ENCODE measurements at places on chromosomes 3 and 15.
A peak's percentile ranks its signal among the peaks of the same experiment; 100 is the strongest.

- DNase-seq = peak; percentile 52
These were observed 34.0 kb downstream of the LYZL4 start for GRCh38 chr3:42376344-42376798.

GRCh38 chr3:194384156-194384555, 14.6 kb upstream of the LRRC15 start:
- DNase-seq = no peak

DNA sequence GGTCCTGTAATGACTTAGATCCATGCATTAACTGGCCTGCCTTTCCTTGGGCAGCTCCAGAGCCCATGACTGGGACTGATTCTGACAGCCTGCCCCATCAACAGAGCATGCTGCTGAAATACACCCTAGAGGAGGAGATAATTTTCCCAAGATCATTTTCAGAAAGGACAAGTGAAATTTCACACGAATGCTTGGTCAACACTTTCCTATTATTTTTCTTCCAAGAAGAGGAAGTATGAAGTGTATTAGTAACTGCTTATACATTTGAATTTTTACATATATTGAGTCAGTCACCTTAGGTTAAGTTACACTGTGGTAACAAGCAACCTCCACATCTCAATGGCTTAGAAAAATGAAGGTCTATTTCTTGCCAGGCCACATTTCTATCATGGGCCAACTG, 9.7 kb upstream of the NMNAT3 start:
- DNase-seq = no peak

GRCh38 chr15:70314018-70314354, 216.3 kb upstream of the TLE3 start:
- no peak for DNase-seq

DNA sequence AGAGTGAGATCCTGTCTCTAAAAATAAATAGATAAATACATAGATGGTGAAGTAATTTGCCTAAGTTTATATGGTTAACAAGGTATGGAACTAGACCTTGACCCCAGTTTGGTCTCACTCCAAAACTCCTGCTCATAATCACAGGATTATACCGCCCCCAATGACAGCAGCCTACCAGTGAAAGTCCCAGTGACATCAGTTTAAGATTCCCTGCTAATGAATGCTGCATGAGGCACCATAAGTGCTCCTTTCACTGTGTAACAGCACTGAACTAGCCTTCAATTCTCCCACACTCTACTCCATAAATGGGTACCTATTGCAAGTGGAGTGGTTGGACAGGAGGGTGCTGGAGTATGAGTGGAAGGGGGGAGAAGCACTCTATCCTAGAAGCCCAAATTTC, 23.7 kb upstream of the THSD4 start:
- no peak for DNase-seq

DNA sequence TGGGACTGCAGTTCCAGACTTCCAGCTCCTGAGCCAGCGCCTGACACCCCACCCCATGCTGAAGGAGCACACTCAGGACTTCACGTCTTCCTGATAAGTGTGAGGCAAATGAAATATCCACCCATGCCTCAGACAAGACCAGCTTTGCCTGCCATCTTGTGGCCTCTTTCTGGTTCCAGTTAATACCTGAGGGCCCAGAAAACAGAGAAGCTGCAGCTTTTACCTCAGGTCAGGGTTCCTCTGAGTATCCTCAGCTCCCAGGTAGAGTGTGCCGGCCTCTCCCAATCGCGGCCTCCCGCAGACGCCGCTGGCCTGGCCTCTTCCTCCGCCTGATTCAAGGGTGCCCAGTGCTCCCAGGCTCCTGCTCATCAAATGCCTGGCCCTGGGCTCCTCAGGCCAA, 5.1 kb upstream of the KLHL6 start:
- peak; percentile 74 for DNase-seq

- DNase-seq = no peak
These were observed 667.9 kb upstream of the SGO1 start for GRCh38 chr3:20853890-20854289.

DNA sequence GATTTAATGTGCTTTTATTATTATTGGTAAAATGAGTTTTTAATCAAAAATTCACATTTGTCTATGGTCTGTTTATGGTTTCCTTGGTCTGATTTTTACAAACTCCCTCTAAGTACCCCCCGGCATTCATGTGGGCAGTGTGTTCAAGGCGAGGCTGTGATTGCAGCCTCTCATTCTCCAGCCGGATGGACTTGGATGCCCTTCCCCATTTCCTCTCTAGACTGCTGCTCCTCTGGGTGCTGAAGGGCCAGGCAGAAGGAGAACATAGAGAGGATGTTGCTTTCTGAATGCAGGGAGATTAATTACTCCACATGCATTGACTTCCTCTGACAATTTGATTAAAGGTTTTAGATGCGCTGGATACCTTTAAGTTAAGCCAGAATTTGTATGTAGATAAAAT, 3.9 kb upstream of the TMC3 start:
- no peak for DNase-seq

DNA sequence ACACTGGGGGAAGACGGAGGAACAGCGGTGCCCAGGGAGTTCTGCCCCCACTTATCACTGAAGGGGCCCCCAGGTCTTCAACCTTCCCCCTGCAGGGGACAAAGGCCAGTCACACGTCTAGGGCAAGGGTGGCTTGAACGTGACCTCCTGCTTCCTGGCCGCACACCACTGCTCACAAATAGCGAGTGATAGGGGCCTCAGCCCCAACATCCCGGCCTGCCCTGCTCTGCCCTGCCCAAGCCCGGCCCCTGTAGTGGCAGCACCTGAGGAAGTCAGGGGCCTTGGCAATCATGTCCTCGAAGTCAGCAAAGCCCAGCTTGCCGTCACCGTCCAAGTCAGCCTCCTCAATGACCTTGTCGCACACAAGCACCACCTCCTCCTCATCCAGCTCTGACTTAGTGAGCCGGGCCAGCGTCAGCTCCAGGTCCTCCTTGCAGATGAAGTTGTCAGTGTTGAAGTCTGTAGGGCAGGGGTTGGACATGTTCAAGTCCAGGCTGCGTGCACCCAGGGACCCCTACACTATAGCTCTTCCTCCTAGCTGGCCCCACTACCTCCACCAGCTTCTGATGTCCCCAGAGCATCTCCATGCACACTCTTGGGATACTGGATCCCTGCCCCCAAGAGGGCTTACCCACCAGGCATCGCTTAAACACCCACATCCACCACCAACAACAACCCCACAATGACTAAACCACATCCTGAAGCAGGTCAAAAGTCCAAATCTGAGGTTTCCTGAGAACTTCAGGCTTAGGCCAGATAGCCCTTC, 13.3 kb downstream of the SH2D7 start:
- no peak for DNase-seq

DNA sequence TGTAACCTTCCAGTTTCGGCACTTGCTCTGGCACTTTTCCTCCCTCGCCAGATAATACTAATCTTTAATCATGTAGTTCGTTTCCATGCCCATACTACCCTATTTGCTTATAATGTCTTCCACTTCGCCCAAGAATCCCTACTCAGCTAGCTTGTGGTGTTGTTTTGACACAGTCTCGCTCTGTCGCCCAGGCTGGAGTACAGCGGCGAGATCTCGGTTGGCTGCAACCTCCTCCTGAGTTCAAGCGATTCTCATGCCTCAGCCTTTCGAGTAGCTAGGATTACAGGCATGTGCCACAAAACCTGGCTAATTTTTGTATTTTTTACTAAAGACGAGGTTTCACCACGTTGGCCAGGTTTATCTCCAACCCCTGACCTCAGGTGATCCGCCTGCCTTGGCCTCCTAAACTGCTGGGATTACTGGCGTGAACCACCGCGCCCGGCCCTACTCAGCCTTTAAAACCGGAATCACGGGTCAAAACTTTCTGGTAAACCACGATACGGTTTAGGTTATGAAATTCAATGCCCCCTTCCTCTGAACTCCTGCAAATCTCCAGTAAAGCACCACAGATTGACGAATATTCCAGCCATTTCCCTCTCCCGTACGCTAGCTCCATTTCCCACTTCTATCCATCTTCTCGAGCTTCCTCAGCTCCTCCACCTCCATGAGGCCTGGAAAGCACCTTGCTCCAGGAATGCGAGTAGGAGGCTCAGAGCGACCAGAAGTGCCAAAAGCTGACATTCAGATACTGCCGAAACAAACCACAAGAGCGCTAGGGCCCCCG, 878 bp upstream of the RAD51 start:
- no peak for DNase-seq

DNA sequence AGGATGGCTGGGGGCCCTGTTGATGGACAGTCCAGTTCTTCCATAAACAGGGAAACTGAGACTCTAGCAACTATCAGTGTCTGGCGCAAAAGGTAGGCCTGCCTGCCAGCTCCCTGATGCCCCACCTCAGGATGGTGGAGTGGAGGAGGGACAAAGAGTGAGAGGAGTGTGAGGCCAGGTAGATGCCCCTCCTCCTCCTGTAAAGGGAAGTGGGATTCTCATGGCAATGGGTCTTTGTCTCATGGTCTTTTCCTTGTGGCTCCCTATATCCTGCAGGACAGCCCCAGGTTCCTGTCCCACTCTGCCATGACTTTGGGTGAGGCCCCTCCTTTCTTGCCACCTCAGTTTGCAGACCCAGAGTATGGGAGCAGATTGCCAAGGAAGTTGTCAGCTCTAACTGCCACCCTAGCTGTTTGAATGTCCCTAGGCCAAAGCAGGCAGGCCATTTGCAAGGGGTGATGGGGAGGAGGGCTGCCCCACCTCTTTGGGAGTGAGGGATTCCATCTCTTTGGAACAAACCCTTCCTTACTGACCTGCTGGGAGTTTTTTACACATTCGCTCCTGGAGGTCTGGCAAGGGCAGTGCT, 2.8 kb upstream of the DNAH1 start:
- no peak for DNase-seq

DNA sequence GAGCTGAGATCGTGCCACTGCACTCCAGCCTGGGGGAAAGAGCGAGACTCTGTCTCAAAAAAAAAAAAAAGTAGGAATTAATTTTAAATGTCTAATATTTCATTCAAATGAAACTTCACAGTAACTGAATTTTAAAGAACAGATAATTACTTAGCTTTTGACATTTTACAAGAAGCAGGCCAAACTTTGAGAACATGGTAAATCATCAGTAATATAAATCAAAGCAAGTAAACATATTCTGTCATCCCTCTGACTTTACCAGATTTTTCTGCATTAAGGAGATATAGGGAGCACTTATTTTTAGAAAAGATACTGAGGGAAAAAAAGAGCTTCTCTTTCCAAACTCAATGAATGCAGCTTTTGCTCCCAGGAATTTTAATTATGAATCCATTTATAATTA, 37.0 kb downstream of the NR1I2 start:
- DNase-seq = no peak

DNA sequence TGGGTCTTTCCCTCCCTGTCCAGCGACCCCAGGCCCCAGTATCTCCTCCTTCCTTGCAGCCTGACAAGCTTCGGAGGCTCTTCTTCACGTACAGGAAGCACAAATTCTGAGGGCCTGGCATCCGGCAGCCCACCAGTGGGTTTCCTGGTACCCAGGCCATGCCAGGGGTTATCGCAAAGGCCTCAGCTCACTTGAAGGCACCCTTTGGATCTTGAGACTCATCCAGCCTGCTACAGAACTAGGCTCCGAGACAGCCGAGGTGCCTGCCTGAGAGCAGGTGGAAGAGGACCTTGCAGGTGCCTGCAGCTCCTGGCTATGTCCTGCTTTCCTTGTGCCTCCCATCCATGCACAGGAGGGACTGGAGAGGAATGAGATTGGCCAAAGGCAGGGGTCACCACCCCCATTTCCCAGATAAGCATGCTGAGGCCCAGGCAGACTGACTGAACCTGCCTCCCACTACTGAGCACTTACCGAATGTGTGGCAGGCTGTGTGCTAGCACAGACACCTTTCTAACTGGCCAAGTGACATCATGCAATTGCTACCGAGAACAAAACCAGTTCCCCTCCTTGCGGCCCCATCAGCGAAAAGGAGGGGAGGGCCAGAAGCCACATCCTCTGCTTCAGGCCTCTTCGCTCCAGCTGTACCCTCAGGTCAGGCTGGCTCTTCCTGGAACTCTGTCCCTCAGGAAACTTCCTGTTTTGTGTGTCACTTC, 11.2 kb downstream of the SH2D7 start:
- DNase-seq = peak; percentile 65

DNA sequence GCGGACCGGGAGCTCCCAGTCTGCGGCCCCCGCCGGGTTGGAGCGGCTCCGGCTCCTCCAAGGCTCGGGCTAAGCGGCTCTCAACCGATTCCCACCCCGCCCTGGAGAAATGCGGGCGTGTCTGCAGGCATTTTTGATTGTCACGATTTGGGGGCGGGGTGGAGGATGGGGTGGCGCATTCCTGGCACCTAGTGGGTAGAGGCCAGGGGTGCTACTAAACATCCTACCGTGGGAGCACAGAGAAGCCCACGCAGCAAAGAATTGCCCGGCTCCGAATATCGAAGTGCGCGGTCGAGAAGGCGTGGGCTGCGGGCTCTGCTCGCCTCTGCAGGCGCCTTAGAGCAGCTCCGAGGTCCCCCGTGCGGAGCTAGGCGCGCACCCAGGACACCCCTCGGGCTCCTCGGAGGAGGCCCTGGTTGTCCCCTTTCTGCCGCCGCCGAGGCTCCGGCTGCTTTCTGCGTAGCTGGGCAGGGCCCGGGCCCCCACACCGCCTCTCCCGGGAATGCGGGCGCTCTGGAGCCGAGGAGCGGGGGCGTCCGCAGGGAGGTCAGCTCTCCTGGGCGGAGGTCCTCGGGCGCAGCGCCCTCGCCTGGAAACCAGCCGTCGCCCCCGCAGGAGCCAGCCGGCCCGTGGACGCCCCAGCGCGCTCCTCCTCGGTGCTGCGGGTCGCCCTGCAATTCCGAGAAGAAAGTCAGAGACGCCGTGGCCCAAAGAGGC, 16.5 kb upstream of the LAMP3 start:
- peak; percentile 78 for DNase-seq

GRCh38 chr15:69679623-69680228, 227.1 kb downstream of the RPLP1 start:
- DNase-seq = no peak

GRCh38 chr15:37783290-37783689, 151.2 kb upstream of the TMCO5A start:
- DNase-seq = no peak

DNA sequence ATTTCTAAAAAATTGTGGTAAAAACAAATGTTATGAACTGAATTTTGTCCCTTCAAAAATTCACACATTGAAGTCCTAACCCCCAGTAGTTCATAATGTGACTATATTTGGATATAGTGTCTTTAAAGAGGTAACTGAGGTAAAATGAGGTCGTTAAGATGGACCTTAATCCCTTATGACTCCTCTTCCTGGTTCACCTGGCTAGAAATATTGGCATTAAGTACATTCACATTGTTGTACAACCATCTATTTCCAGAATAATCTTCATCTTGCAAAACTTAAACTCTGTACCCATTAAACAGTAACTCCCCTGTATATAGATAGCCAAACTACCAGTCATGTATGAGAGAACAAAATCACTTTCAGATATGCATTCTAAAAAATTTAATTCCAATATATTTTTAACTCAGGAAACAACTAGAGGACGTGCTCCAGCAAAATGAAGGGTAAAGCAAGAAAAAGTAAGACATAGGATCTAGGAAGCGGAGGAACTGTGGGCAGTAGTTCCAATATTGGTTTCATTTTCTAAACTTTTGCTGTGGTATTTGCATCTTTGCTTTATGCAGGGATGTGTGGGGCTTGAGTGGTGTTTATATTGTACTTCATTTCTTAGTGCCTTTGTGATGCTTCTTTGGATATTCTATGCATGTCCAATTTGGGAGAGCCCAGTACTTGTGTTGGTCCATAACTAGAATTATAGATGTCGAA, 36.7 kb upstream of the IL20RB start:
- DNase-seq = no peak

All from hematopoietic multipotent progenitor cell treated with erythropoietin and hydrocortisone succinate and interleukin-3 and kit ligand, for 4 days (in vitro differentiated cells).